Keratinocyte (primary cell): ENCODE measurements at places on chromosomes 5 and 9. TPM values are rescaled to one million over a fixed set of nuclear protein-coding genes. Genes with fewer than 3 reads are reported as not detected.

CSF1R gene
- polyA plus RNA-seq: 0.21 TPM in 1 of 3 replicates, not detected in the others

FOXD4L4 gene
- 0.03 TPM in 1 of 3 replicates, not detected in the others for polyA plus RNA-seq

IRX4 gene
- polyA plus RNA-seq: 14.6 to 34.2 TPM (median 18.2 TPM) in 3 replicates

TAS2R1 gene
- not detected in 3 replicates for polyA plus RNA-seq

ANKRD18A gene
- polyA plus RNA-seq: 1.7 to 4.5 TPM (median 4.0 TPM) in 3 replicates

BHMT2 gene
- not detected in 3 replicates for polyA plus RNA-seq

ARID3C gene
- polyA plus RNA-seq: 0.03 to 0.05 TPM in 2 of 3 replicates, not detected in the other

SPACA9 gene
- polyA plus RNA-seq: 2.9 to 4.7 TPM (median 3.6 TPM) in 3 replicates

APBA1 gene
- polyA plus RNA-seq: 0.66 to 0.89 TPM (median 0.89 TPM) in 3 replicates

NME5 gene
- 0.05 to 0.14 TPM (median 0.13 TPM) in 3 replicates for polyA plus RNA-seq

GLDC gene
- 0.64 to 1.1 TPM (median 0.69 TPM) in 3 replicates for polyA plus RNA-seq

HMMR gene
- 1.5 to 16.2 TPM (median 7.7 TPM) in 3 replicates for polyA plus RNA-seq

PCDHGA12 gene
- 0.69 to 1.9 TPM (median 1.0 TPM) in 3 replicates for polyA plus RNA-seq

LCN9 gene
- not detected in 3 replicates for polyA plus RNA-seq

LCN1 gene
- polyA plus RNA-seq: not detected in 3 replicates

IGIP gene
- polyA plus RNA-seq: 0.69 to 1.5 TPM (median 1.3 TPM) in 3 replicates

RACK1 gene
- 3,291 to 4,197 TPM (median 3,883 TPM) in 3 replicates for polyA plus RNA-seq

ZNF883 gene
- 0.90 to 1.00 TPM (median 0.98 TPM) in 3 replicates for polyA plus RNA-seq

SLC46A2 gene
- not detected in 3 replicates for polyA plus RNA-seq

TRIP13 gene
- polyA plus RNA-seq: 11.2 to 37.8 TPM (median 26.1 TPM) in 3 replicates

FBN2 gene
- 21.8 to 40.5 TPM (median 30.1 TPM) in 3 replicates for polyA plus RNA-seq

HTR1A gene
- not detected in 3 replicates for polyA plus RNA-seq

KIF24 gene
- 1.1 to 1.8 TPM (median 1.5 TPM) in 3 replicates for polyA plus RNA-seq

THOC3 gene
- polyA plus RNA-seq: 167 to 194 TPM (median 189 TPM) in 3 replicates

NUTM2G gene
- polyA plus RNA-seq: not detected in 3 replicates

PFN3 gene
- polyA plus RNA-seq: not detected in 3 replicates

TEX53 gene
- not detected in 3 replicates for polyA plus RNA-seq

GLRA1 gene
- not detected in 3 replicates for polyA plus RNA-seq

CDC20B gene
- polyA plus RNA-seq: 0.03 TPM in 1 of 3 replicates, not detected in the others

PCDHB10 gene
- polyA plus RNA-seq: 0.04 to 0.07 TPM (median 0.05 TPM) in 3 replicates

TAF11L6 gene
- not detected in 3 replicates for polyA plus RNA-seq

IFT74 gene
- polyA plus RNA-seq: 8.7 to 12.9 TPM (median 9.1 TPM) in 3 replicates

DBH gene
- not detected in 3 replicates for polyA plus RNA-seq

TRIM36 gene
- 2.0 to 2.4 TPM (median 2.2 TPM) in 3 replicates for polyA plus RNA-seq

HBEGF gene
- polyA plus RNA-seq: 29.0 to 53.1 TPM (median 34.2 TPM) in 3 replicates

BARHL1 gene
- polyA plus RNA-seq: not detected in 3 replicates

FOXD4L3 gene
- polyA plus RNA-seq: not detected in 3 replicates

MUSK gene
- polyA plus RNA-seq: 0.03 TPM in 1 of 3 replicates, not detected in the others

IFNA21 gene
- polyA plus RNA-seq: not detected in 3 replicates

HSPB3 gene
- 0.08 to 10.0 TPM (median 1.8 TPM) in 3 replicates for polyA plus RNA-seq

LHX6 gene
- 0.12 to 0.17 TPM (median 0.13 TPM) in 3 replicates for polyA plus RNA-seq

ISL1 gene
- 2.4 to 4.5 TPM (median 4.4 TPM) in 3 replicates for polyA plus RNA-seq

STK10 gene
- 13.3 to 22.7 TPM (median 19.8 TPM) in 3 replicates for polyA plus RNA-seq

HTR4 gene
- 0.03 to 0.09 TPM in 2 of 3 replicates, not detected in the other for polyA plus RNA-seq

PCDHGB6 gene
- 0.19 to 0.30 TPM (median 0.23 TPM) in 3 replicates for polyA plus RNA-seq

SELENOP gene
- 10.4 to 30.6 TPM (median 11.2 TPM) in 3 replicates for polyA plus RNA-seq

CHD1 gene
- polyA plus RNA-seq: 16.0 to 26.5 TPM (median 18.1 TPM) in 3 replicates

ADAMTSL1 gene
- polyA plus RNA-seq: 0.35 to 2.2 TPM (median 1.1 TPM) in 3 replicates

FOXD1 gene
- polyA plus RNA-seq: 2.9 to 11.9 TPM (median 7.0 TPM) in 3 replicates

GDA gene
- 0.29 to 0.75 TPM (median 0.75 TPM) in 3 replicates for polyA plus RNA-seq

TCOF1 gene
- polyA plus RNA-seq: 7.9 to 23.3 TPM (median 13.6 TPM) in 3 replicates

AK1 gene
- polyA plus RNA-seq: 40.2 to 53.8 TPM (median 46.5 TPM) in 3 replicates

POLE3 gene
- 52.0 to 77.2 TPM (median 69.0 TPM) in 3 replicates for polyA plus RNA-seq

WDR38 gene
- polyA plus RNA-seq: not detected in 3 replicates

SPARC gene
- 289 to 702 TPM (median 397 TPM) in 3 replicates for polyA plus RNA-seq

ZNF618 gene
- polyA plus RNA-seq: 2.0 to 4.6 TPM (median 2.5 TPM) in 3 replicates

PCDHB2 gene
- 0.26 to 1.1 TPM (median 0.46 TPM) in 3 replicates for polyA plus RNA-seq

GARNL3 gene
- 2.0 to 3.3 TPM (median 2.4 TPM) in 3 replicates for polyA plus RNA-seq
